Metanephros (tissue), 2 donors: ENCODE measurements at places on chromosomes 12 and 14. TPM values are rescaled to one million over a fixed set of nuclear protein-coding genes. Genes with fewer than 3 reads are reported as not detected.

The IFI27 gene
- 20.4 TPM for total RNA-seq

The EGLN3 gene
- 37.1 TPM for total RNA-seq

The OR4M1 gene
- total RNA-seq, result not detected

The PCED1B gene
- total RNA-seq, result 3.3 TPM

The C12orf43 gene
- 12.0 TPM for total RNA-seq

The TAS2R7 gene
- total RNA-seq, result not detected

The TMEM63C gene
- 0.35 TPM for total RNA-seq
